NCI-H510A treated with DMSO at 0.1 percent for 48 hours (cell line): ENCODE measurements at places on chromosomes 3 and 15.

GRCh38 chr3:168094580-168094876 lies 1.2 kb downstream of the GOLIM4 start:
- no peak for DNase-seq

GRCh38 chr3:129605203-129605921 lies 1.1 kb downstream of the PLXND1 start:
- DNase-seq: peak; percentile 31

GRCh38 chr3:181906338-181906737 lies 194.6 kb downstream of the SOX2 start:
- DNase-seq: no peak

DNA sequence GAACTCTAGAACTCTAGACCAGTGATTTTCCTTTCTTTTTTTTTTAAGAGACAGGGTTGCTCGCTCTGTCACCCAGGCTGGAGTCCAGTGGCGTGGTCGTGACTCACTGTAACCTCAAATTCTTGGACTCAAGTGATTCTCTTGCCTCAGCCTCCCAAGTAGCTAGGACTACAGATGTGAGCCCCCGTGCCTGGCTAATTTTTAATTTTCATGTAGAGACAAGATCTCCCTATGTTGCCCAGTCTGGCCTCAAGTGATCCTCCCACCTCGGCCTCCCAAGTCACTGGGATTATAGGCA lies 359.6 kb downstream of the SHQ1 start:
- no peak for DNase-seq

DNA sequence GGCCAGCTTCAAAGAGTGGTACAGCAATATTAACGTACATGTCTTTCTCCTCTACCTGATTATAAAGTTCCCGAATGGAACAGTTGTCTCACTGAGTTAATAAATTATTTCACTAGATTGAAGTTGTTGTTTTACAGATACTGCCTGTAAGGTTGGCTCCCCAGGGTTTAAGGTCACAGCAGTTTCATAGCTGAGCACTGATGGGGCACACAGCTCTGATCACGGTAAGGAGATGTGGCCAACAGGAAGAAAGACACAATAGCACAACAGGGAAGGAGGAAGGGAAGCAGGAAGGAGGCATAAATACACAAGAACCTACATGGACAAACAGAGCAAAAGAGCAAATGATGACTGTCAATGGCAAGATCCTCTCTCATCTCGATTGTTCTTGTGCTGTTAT lies 215.6 kb downstream of the WNT5A start:
- no peak for DNase-seq

DNA sequence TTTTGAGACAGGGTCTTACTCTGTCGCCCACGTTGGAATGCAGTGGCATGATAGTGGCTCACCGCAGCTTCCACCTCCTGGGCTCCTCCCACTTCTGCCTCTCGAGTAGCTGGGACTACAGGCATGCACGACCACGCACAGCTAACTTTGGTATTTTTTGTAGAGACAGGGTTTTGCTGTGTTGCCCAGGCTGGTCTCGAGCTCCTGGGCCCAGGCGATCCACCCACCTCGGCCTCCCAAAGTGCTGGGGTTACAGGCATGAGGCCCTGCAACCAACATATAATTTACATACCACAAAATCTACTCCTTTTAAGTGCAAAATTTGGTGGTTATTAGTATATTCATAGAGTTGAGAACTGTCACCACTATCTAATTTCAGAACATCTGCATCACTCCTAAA lies 31.7 kb downstream of the CCDC14 start:
- no peak for DNase-seq

DNA sequence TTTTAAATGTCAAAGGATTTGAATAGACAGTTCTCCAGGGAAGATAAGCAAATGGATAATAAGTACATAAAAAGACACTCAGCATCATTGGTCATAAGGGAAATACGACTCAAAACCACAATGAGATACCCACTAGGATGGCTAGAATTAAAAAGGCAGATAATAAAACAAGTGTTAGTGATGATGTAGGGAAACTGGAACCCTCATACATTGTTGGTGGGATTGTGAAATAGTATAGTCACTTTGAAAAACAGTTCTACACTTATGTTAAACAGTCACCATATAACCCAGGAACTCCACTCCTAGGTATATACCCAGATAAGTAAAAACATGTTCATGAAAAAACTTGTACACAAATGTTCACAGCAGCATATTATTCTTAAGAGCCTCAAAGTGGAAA lies 72.5 kb downstream of the GPR156 start:
- DNase-seq: no peak
